ENCODE measurements at places on chromosomes 6 and 20.

GRCh38 chr6:33694401-33694931 is 17.0 kb downstream of the UQCC2 start:
- no peak for DNase-seq

- DNase-seq, result no peak
Measured at GRCh38 chr20:1945134-1945618, 48.7 kb downstream of the PDYN start.

DNA sequence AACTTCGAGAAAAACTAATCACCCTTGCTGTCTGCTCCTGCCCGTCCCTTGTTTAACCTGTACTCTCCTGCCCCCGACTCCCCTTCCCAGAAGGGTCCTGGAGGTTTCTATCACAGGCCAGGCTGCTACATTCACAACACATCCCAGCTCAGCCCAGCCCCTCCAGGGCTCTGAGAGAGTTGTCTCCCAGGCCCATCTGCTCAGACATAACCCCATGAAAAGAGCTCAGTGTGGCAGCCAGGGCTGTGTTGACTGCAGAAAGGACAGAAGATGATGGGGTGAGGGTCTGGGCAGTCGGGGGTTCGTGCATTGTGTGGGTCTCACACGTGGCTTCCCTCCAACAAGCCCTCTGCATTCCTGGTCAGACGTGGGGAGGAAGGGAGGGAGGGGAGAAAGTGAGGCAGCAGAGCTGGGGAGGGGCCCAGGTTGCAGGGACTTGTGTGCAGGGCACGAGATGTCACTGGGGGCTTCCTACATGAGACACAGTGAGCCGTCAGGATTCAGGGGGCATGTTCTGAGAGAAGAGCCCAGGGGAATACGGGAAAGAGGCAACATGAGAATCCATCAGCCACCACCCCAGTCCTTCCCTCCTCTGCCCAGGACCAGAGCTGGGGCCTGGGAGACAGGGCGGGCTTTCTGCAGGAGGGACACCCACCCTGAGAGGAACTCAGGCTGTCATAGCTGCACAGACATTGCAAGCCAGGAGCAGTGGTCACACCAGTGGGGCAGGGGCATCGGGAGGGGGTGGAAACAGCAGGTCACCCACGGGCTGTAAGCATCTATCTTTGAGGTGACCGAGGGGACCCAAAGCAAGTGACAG is 372.9 kb downstream of the PREX1 start:
- no peak for DNase-seq

DNA sequence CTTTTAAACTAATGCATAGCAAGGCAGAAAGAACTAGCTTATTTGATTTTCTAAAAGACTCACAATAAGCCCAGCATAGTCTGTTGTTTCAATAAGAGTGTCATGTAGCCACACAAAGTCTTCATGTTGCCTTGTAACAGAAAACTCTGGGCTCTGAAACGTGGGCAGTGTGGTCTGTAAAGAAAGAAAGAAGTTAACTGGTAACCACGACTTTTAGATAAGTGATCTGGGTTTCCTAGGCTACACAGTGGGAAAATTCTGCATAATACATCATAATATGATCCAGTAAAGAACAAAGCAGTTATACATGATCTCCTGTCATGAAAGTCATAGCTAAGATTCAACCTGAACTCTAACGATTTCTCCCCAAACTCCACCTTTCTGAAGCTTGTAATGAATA is 13.3 kb downstream of the SNX5 start:
- DNase-seq, result no peak

DNA sequence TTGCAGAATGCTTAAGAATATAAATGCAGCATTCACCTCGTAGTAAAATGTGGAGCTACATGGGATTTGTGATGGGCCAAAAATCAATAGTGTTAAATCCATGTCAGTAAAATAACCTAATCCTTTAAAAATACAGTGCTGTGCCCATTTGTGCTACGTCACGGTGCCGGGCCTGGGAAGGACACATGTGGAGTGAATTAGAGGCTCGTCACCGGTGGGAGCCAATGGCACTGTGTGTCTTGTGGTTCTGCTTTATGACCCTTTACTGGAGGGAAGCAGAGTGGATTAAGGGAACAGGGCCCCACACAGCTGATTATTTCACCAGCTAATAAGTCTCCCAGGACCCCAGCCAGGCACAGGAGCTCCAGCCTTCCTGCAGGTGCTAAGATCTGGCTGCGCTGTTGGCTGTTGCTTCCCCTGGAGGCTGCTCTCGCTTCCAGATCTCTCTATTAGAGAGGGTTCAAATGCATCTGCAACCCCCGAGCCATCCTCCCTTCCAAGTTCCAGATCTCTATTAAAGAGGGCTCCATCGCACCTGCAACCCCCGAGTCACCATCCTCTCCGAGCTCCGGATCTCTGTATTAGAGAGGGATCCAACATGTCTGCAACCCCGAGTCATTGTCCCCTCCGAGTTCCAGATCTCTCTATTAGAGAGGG is 405.8 kb downstream of the CDH4 start:
- no peak for DNase-seq

- DNase-seq, result no peak
Measured at GRCh38 chr20:707451-708110, 32.0 kb upstream of the SCRT2 start.
